ENCODE measurements at places on chromosomes 5 and 9.

DNA sequence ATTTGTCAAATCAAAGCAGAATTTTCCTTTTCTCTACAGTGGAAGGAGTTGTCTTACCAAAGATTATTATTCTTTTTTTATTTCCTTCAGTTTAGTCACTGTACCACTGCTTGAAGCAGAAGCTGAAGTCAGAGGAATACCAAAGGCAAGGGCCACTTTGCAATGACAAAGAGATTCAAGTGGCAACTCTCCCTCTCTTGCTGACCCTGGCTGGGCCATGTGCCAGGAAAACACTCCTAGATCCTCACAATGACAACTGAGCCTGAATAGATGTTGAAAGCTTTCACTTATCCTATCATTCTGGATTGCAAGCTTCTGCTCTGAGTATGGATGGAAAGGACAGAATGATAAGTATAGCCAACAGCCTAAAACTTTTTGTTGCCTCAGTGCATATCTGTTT, 618.3 kb downstream of the NR2F1-AS1 start:
- no peak for DNase-seq

DNA sequence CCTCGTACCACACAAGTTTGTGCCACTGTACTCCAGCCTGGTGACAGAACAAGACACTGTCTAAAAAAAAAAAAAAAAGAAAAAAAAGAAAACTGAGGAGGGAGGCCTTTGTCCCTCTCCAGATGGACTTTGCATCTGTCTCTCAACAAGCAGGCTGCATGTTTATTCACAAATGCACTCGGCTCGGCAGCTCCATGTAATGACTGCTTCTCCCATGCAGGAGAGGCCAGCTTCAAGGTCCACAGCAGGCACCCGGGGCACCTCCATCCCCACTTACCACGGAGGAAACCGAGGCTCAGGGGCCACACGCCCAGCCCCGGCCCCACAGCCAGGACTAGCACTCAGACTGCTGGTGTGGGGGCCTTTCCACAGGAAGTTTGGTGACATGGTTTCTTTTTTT, 13.1 kb upstream of the NCS1 start:
- no peak for DNase-seq

DNA sequence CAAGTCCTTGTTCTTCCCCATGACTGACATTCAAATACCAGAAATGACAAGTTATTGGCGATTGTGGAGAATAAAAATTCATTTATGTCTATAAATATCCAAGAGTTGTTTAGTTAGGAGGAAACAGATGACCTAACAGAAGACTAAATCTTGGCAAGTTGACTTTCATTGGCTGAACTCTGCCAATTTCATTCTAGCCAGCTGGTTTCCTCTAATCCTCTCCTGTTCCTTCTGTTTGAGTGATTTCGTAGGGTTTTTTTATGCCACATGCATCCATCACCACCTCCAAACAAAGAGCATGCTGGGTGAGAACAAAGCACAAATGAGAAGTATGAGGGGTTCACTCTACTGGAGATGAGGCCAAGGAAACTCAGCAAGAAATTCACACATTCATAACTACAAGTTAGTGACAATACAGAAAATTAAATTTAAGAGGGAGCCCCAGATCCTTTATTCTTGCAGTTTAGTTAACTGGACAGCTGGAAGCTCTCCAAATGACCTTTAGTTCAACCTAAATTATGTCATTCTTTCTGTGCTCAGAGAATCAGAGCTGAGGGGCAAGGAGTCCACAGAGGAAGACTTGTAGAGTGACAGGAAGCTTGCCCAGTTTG, 932.0 kb downstream of the TLE4 start:
- no peak for DNase-seq

DNA sequence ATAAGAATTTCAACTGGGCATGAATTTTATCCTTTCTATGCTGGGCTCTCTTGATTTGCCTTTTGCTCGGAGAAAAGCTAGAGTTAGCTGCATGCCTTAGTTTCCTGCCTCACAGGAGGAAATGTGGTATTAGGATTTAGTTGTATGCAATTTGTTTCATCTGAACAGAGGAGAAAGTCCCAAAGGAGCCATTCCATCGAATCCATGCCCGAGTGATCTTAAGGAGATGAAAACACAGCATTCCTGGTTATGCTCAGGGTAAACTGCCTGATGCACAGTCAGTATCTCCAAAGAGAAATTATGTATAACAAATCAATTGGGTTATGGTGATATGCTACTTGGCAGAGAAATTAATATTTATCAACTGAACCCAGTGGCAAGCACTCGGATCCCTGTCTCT, 51.1 kb downstream of the TTC1 start:
- DNase-seq, result no peak

- no peak for DNase-seq
Measured at GRCh38 chr9:107261106-107261505, 22.0 kb upstream of the RAD23B start.

DNA sequence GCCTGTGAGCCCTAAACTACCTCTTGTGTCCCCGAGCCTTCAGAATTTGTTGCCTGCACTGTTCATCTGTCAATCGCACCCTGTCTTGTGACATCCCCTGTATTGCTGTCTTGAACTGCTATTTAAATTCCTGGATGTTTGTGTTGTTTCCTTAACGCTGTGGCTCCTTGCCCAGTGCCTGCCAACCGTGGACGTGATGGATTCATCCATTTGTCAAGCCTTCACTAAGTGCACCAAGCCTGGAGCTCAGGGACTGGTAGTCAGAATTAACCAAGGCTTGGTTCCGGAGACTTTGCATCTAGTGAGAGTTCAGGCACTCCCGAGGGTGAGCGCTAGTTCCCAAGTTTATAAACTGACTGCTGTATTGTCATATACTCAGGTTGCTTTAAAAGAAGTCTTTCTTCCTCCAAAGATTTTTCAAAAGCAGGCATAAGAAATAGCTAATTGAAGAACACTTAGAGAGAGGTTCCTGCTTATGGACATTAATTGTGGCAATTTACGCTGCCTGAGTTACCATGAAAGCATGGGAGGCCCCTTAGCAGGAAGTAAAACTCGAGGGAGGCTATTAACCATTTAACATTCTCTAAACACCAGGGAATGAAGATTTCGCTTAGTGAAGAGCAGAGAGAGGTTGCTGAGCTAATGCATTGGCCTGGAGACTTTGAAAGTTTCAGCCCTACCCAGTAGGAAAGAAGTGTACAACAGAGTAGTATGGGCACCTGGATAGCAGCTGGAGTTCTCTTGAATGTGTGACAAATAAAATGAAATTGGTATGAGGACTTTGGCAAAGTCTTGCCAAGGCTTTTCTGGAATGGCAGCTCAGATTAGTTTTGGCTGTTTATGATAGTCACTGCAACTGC, 29.0 kb downstream of the RGS3 start:
- DNase-seq, result no peak

DNA sequence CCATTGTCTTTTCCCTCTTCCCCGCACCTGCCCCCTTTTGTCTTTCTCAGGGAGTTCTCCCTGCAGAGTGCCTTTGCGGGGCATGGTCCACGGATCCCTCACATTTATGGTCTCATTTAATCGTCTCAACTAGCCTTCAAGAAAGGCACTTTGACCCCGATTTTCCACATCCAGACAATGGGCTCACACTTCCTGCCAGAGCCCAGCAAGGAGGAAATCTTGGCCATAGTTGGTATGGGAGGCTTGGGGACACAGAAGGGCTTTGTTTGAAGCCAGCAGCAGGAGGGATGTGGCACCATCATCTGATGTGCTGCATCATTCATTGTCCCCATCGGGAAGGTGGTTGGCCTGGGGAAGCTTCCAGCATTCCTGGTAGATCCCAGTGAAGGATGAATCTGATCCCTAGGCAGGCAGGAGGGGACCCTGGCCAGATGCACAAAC, 24.9 kb downstream of the GSN start:
- no peak for DNase-seq

DNA sequence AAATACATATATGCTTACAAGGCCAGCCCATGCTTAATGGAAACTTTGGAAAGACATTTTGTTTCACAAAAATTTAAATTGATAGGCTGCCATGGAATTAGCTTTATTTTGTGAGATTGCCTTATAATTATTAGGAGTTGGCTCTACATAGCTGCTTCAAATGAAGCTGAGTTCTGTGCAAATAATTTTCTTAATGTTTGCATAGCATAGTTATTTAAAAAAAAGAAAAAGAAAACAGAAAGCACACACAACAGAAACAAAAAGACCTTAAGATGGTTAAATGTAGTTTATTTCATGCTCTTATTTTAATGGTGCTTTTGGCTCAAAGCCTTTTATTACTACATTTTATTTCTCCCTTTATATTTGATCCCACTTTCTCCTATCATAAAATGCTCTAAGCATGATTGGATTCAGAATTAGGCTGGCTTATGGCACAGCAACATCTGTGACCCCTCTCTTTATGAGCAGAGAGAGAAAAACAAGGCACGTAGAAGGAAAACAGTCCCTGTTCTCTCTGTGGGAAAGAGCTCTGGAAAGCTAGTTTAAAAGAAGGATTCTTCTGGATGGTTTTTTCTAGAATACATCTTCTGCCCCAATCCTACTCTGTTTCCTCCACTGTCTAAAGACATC, 530.5 kb downstream of the NTRK2 start:
- no peak for DNase-seq

DNA sequence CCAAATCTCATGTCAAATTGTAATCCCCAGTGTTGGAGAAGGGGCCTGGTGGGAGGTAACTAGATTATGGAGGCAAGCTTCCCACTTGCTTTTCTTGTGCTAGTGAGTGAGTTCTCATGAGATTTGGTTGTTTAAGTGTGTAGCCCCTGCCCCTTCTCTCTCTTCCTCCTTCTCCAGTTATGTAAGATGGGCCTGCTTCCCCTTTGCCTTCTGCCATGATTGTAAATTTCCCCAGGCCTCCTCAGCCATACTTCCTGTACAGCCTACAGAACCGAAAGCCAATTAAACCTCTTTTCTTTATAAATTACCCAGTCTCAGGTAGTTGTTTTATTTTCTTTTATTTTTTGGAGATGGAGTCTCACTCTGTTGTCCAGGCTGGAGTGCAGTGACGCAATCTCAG, 18.2 kb upstream of the TXNDC8 start:
- no peak for DNase-seq

GRCh38 chr5:125257997-125258396, 511.6 kb upstream of the ZNF608 start:
- no peak for DNase-seq

DNA sequence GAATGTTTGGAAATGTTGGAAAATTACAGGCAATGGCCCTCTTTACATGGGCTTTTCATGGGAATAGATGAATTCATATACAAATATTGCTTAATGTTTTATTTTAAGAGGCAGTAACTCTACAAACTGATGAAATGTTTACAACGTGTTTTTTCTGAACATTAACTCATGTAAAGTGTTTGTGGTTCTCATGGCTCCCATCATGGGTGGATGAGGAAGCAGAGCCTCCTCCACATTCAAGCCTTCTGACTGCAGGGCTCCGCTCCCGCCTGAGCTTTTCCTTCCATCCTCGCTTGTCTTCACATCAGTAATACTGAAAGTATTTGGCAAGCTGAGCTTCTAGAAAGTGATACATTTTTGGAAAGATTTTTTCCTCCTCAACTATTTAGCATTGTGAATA, 204.2 kb downstream of the ARHGAP26 start:
- no peak for DNase-seq

GRCh38 chr5:166963596-166963995, 1327.8 kb upstream of the WWC1 start:
- no peak for DNase-seq

DNA sequence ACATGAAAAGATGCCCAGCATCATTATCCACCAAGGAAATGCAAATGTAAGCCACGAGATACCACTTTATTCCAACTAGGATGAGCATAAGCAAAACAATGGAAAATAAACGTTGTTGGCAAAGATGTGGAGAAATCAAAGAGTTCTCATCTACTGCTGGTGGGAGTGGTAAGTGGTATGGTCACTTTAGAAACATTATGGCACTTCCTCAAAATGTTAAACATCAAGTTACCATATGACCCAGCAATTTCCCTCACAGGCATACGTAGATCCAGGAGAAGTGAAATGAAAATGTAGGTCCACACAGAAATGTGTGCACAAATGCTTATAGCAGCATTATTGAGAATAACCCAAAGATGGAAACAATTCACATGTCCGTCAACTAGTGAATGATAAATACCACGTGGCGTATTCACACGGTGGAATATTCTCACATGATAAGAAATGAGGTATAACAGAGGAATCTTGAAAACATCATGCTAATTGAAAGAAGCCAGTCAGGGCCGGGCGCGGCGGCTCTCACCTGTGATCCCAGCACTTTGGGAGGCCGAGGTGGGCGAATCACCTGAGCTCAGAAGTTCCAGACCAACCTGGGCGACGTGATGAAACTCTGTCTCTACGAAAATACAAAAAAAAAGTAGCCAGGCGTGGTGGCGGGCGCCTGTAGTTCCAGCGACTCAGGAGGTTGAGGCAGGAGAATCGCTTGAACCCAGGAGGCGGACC, 16.4 kb upstream of the FLT4 start:
- no peak for DNase-seq

GRCh38 chr5:52807723-52808122, 20.0 kb downstream of the ITGA1 start:
- no peak for DNase-seq

- no peak for DNase-seq
Measured at GRCh38 chr9:134468358-134468757, 142.1 kb downstream of the RXRA start.

GRCh38 chr9:14320271-14321181, 6.6 kb upstream of the NFIB start:
- no peak for DNase-seq

- no peak for DNase-seq
Measured at GRCh38 chr5:93078082-93079038, 502.7 kb downstream of the NR2F1-AS1 start.

DNA sequence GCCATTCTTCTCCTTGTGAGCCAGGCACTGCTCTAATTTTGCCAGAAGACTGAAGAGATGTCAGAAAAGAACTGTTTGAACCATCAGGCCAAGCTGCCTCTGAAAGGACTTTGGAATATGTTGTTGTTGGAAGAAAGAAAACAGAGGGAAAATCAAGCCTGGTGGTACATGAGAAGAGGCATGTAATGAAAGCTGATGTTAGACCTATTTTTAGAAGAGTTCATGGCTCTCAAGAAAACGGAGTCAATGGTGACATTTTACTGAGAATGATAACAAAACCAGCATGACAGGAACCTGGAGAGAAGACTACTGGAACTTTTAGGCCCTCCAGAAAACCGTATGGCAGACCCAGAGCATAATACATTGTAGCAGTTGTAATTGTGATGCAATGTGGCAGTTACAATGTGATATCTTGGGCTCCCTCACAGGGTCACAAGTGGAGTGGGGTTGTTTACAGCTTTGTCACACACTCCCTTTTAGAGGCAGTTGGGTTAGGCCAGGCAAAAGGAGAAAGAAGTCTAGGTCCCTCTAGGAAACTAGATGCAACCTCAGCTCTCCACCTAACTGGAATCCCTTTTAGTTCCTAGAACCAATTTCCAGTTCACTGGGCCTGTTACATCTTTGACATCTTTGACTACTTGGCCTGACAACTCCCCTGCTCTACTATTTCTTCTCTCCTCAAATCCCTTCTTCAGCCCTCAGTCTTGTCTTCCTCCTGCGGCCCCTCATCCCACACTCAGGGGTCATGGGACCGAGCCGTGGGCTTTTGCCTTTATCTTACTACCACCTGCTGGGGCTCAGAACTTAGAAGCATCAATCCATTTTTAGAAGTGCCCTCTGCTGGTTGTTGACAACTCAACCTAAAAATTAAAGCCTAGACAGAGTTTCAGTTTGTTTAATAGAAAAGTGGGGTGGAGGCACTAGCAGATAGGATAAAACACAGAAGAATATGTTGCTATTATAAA, 61.2 kb upstream of the JAK2 start:
- DNase-seq, result peak; percentile 62
